ENCODE measurements at places on chromosomes 12 and 14.

GRCh38 chr12:89348894-89349699 is 3.2 kb downstream of the DUSP6 start:
- no peak for DNase-seq

DNA sequence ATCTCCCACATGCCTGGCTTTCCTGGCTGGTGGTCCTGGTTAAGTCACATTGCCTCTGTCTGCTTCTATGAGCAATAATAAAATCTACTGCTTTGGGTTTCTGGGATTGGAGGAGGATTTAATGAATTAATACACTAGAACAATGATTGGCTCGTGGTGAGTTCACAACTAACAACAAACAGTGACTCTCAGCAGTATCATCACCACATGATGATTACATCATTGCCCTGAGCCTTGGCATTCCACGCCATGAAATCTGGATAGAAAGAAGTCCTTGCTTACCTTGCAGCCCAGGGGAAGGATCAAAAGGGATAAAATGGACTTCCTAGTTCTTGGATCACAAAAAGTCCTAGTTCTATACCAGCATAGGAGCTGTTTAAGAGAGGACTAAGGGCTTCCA is 1069.0 kb downstream of the VRK1 start:
- DNase-seq: no peak

GRCh38 chr12:124568431-124569374 is 1.3 kb upstream of the NCOR2 start:
- no peak for DNase-seq

GRCh38 chr12:32369202-32369601 is 30.2 kb upstream of the FGD4 start:
- no peak for DNase-seq
